ENCODE measurements at places on chromosomes 12 and 14. TPM values are rescaled to one million over a fixed set of nuclear protein-coding genes. Genes with fewer than 3 reads are reported as not detected.

DNA sequence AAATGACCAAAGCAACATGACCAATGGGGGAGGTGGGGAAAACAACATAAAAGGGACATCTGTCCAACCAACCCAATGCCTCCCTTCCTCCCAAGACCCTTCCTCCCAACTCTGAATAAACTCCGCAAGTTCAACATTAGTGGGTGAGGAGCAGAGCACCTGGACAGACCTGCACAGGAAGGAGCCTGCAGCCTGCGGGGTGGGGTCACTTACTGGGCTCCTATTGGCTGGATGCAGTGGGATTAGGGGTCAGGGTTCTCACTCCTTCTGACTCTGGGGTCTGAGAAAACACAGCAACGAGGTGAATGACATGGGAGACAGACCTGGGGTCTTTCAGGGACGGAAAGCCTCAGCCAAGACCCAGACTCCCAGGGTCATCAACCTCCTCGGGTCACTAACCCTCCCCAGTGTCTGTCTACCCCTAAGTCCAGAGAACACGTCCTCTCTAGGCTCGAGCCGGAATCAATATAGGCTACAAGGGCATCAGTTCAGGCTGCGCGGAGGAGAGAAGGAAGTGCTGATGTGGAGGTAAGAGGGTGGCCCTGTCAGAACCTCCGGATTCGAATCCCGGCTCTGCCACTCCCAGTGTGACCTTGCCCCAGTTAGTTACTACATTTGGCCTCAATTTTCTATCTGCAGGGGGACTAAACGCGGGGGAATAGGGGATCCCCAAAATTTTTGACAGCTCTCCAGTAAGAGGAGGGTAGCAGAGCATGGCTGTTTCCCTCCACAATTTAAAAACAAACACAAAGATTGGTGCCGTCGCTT is 860 bp downstream of the NDRG2 start:
- H3K27me3 ChIP-seq = peaks cover 8% of the 10 kb centered on the region
- no peak overlapping the region for H3K27ac ChIP-seq
- peaks cover 21% of the 10 kb centered on the region for H3K36me3 ChIP-seq
- H3K4me1 ChIP-seq = peaks cover 4% of the 10 kb centered on the region

GRCh38 chr12:105378911-105379310 is 48.4 kb downstream of the C12orf75 start:
- DNase-seq = no peak
- peaks cover 2% of the 10 kb centered on the region for H3K4me1 ChIP-seq
- H3K27ac ChIP-seq = no peak overlapping the region
- no peaks in the 10 kb centered on the region for H3K27me3 ChIP-seq

GRCh38 chr14:77377502-77377844 is 294 bp downstream of the SAMD15 start:
- no peaks in the 10 kb centered on the region for H3K36me3 ChIP-seq
- DNase-seq = no peak
- H3K27me3 ChIP-seq = no peaks in the 10 kb centered on the region
- H3K4me1 ChIP-seq = peaks cover 4% of the 10 kb centered on the region
- H3K4me3 ChIP-seq = no peak overlapping the region

Gene BCL11B
- 4.9 TPM for total RNA-seq

Gene OLR1
- total RNA-seq = not detected
